ENCODE measurements at places on chromosomes 12 and 14.

DNA sequence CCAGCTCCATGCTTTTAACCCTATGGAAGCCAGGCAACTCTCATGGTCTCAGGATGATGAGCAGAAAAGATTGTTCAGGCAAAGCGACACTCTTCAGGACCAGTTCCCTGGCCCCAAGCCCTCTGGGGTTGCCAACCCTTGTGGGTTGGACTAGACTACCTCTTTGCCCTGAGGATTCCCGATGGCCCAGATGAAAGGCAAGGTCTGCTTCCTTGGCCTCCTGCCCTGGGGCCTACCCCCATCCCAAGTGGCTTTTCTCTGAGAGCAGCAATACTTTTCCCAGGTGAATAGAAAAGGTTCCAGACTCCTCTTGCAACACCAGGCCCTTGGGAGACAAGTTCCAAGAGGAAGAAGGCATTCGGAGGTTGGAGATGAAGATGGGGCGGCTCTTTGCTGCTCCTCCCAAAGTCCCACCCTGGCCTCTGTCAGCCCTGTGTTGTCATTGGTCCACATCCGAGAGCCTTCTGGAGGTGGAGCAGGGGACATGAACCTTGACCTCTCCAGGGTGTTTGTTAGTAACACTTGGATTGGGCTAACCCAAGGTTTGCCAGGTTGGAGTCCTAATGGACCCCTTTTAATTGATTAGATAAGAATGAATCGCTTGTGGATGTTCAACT lies 131.1 kb downstream of the GCH1 start:
- no peak for DNase-seq

- DNase-seq: peak; percentile 82
Measured at GRCh38 chr14:89027097-89027740, 202.8 kb downstream of the TTC8 start.

DNA sequence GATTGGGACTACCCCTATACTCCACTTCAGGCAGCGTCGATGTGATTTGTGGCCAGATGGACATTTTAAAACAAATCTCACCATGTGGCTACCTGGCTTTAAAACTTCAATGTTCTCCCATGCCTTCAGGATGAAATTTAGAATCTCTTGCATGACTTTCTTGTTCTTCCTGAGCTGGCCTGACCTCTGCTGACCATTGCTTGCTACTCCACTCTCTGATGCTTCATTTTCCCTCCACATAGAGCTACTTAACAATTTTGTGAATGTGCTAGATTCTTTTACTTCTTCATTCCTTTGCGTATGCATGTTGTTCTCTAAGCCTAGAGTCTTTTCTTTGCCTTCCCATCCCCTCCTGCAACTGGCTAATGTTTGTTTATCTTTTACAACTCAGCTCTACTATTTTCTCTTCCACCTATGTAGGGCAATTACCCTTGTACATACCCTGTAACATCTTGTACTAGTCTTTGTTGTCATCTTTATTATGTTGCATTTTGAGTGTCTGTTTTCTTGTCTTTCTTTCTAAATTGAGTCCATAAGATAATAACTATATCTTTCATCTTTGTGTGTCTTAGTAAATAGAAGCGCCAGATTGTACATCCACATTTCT lies 41.2 kb downstream of the YLPM1 start:
- DNase-seq: peak; percentile 23

GRCh38 chr12:101038289-101038871 lies 171.7 kb downstream of the SLC5A8 start:
- no peak for DNase-seq

- DNase-seq: peak; percentile 88
Measured at GRCh38 chr12:52884526-52885293, 20.2 kb downstream of the KRT8 start.

- no peak for DNase-seq
Measured at GRCh38 chr12:117985182-117985581, 16.4 kb upstream of the KSR2 start.

- no peak for DNase-seq
Measured at GRCh38 chr14:71004481-71004880, 97.2 kb downstream of the PCNX1 start.

DNA sequence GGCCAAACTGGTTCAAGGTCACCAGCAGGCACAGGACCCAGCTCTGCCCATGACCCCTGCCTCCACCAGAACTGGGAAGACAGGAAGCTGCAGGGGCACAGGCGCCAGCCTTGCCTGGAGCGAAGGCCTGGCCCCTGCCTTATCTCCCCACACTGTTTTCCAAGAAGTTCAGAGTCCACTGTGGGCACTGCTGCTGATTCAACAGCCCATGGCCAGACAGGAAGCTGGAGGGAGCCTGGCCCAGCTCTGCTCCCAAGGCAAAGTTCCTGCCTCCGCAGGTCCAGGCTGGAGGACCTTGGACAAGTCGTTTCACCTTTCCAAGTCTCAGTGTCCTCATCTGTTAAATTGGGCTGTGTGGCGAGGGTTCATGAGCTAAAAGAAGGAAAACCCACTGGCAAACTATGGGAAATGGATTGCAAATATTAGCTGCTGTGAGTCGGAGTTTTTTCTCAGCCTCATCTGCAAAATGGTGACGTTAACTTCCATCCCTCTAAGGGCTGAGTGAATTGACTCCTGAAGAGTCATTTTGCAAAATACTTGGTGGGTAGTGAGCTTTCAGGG lies 1.2 kb downstream of the PHETA1 start:
- peak; percentile 82 for DNase-seq

DNA sequence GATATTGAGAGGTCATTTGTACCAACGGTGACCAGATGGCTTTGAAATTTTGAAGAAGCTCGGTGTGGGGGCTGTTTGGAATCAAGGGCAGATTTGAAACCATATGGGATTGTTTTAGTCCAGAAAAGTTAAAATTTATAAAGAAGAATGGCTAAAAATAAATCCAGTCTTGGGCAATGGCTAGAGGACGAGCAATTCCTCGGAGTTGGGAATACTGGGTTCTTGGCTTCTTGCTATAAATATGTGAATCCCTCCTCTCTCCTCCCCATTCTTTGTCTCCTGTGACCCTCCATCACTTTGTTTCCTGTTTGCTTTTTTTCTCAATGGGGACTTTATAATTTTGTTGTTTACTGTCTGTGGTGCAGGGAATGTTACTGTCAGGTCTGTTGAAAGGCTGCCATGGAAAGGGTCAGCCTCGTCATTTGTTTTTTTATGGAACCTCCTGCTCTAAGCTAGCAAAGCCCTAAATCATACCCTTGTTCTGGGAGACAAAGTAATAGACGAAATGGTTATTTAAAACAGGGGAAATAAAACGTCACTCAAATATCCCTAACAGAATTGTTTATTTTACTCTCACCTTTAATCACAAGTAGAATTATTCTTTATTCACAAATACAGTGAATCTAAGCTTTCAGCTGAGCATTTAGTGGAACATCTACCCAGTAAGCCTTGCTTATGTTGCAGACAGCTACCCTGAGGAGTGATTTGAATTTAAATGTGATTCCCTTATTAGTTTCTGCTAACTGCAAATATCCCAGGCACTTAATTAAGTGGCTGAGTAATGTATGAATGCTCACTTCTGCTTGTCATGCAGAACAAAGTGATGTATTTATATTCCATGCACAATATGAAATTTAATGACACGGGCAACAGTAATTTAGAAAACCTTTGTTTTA lies 273.1 kb upstream of the NOVA1 start:
- DNase-seq: no peak

DNA sequence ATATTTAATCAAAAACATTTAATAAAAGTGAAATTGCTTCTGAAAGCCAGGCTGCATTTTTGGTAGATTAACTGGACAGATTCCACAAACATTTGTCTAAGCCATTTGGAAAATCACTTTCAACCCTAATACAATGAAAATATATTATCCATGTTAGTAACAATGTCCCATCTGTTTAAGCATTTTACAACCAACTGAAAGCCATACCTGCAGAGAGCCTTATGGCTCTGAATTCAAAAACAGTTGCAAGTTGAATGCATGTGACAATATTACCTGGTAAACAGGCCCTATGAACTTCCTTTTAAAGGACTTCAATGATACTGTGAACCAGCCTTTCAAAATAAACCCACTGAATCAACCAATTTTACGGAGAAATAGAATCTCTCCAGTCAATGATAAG lies 468.1 kb downstream of the BTG1 start:
- no peak for DNase-seq

DNA sequence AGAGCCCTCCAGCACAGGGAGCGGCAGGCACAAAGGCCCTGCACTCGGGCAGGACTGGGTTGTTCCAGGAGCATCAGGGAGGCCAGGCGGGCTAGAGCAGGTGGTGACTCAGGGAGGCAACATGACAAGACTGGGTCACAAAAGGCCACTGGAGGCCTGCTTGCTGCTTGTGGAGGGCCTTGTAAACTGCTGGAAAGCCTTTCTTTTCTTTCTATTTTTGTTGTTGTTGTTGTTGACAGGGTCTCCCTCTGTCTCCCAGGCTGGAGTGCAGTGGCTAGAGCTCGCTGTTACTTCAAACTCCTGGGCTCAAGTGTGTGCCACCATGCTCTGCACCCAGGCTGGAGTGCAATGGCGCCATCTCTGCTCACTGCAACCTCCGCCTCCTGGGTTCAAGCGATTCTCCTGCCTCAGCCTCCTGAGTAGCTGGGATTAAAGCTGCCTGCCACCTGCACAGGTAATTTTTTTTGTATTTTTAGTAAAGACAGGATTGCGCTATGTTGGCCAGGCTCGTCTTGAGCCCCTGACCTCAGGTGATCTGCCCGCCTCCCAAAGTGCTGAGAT lies 11.8 kb upstream of the RCOR1 start:
- no peak for DNase-seq

DNA sequence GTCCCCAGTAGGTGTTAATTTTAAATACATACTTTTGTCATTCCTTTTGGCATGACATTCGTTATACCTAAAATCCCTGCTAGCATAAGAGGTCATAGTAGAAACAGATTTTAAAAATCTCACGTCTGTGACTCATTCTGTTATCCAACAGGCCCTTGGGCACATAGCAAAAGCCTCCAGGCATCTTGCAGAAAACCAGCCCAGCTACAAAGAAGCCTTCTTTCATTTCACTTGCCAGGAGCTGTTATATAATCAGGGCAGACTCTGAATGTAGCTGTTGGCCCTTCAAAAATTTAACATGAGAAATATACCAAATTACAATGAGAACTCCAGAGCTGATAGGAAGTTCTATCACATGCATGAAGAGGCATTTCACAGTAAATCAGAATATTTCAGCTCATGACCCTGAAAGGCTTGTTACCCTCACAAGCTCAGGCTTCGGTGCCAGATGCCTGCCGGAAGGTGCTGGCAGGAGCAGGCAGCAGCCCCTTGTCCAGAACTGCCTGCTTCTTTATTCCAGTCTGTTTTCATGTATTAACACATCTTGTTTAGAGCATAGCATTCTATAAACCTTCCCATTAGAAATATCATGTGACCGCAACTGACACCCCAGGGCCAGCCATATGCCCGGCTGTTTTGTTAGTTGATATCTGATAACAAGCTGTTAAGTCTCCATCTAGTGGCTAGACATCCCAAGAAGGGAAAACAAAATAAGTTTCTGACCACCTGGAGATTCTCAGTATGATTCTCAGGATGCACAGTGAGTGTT lies 17.8 kb downstream of the E2F7 start:
- no peak for DNase-seq

GRCh38 chr14:58501214-58501816 lies 73.8 kb downstream of the KIAA0586 start:
- DNase-seq: peak; percentile 80

GRCh38 chr12:19759227-19759626 lies 319.9 kb downstream of the AEBP2 start:
- DNase-seq: no peak

- DNase-seq: no peak
Measured at GRCh38 chr14:24132061-24132685, 1.7 kb downstream of the FITM1 start.

GRCh38 chr14:66101662-66102061 lies 384.5 kb upstream of the CCDC196 start:
- DNase-seq: no peak

DNA sequence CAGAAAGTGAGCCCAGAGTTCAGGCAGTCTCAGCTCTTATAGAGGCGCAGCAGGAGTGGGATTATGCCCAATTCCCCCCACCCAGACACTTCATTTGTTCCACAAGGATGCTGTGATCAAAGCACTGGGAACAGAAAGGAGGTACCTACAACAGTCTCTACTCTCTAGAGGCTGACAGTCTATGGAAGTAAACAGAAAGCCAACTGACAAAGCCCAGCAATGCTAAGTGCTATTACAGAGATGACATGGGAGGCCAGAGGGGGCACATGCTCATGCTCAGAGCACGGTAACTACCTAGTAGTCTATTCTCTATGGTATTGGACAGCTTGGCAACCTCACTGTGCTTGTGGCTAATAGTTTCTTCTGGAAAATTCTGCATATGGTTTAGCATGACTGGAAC lies 85.9 kb downstream of the STXBP6 start:
- DNase-seq: no peak

- DNase-seq: peak; percentile 56
Measured at GRCh38 chr14:97581016-97581415, 783.8 kb downstream of the VRK1 start.

- DNase-seq: peak; percentile 41
Measured at GRCh38 chr14:102088012-102088792, 1.4 kb upstream of the HSP90AA1 start.

GRCh38 chr12:76192416-76192815 lies 107.9 kb upstream of the NAP1L1 start:
- DNase-seq: no peak

DNA sequence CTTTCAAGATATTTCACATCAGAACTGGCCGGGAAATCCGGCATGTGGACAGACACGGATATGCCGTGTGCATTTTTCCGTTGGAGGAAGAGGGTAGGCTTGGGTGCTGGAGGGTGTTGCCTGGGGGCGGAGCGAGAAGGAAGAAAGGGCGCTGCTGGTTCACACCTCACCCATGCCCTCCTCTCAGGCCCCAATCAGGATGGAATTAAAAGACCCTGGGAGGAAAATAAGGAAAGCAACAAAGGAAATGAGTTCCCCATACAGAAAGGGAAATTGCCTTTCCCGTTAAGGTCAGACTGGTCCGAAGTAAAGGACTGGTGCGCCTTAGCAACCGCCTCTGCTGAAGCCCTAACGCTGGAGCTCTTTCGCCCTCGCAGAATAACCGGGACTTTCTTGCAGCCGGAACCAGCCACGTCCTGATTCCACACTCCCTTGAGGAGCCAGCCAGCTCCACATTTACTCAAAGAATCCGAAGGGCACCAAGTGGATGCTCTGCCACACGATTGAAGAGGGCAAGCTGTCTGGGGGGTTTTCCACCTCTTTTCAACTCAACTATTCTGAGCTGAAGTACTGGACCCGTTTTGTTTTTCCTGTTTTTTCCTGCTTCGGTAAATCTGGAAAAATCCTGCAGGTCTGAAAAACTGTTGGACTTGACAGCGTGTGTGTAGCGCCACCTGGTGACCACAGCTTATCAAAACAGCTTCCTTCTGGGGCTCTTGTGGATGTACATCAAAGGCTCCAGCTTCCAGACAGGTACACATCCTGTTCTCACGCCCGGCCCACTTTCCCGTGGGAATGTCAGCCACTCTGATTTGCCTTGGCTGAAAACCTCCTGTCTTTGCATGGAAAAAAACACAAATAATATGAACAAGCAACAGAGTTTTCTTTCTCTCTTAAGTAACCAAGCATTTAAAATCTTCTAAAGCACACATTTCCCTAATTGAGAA lies 37.6 kb upstream of the BCL2L14 start:
- DNase-seq: peak; percentile 87

Measured in hepatocyte (in vitro differentiated cells).